ENCODE measurements at places on chromosomes 12 and 14.

GRCh38 chr12:4274396-4275015, 944 bp downstream of the CCND2 start:
- DNase-seq = no peak

DNA sequence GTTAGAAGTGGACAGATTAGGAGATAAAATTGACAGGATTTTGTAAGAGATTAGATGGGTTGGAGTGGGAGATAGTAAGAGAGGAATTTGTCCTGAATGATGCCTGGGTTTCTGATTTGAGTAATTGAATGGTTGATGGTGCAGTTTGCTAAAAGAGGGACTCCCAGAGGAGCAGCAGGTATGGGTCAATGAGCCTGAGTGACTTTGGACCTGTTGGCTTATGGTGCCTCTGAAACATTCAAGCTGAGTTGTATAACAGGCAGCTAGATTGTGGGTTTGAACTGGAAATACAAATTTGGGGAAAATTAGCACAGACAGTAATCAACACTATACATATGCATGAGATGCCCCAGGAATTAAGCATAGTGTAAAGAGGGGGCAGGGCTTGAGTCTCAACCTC, 16.7 kb upstream of the SYNDIG1L start:
- no peak for DNase-seq

DNA sequence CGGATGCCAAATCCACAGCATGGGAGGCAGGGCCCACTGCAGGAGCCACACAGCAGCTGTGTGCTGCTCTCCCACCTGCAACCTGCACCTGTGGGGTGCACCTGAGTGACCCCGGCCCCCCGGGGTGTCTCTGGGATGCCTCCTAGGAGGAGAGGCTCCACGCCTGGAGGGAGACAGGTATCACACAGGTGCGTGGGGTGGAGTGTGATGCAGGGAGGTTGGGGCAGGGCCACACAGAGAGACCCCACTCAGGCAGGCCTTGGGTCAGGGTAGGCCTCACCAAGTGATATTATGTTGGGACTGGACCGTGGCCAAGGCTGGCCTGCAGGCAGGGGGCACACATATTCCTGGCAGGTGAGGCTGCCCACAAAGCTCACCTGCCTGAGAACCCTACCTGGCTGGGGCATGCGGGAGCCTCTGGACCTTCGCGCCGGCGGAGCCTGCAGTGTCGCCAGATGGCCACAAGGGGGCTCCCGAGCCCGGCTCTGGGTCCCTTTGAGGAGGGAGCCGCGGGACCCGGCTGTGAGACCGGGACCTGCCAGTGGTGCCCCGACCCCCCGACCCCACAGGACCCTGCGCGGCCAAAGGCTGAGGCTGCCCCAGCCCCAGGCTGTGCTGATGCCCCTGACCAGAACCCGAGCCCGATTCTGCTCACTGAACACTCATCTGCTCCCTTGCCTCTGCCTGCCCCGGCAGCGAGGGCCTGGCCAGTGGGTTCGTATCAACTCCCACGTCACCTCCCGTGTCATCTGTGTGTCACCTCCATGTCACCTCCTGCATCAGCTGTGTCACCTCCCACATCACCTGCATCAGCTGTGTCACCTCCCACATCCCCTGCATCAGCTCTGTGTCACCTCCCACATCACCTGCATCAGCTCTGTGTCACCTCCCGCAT, 11.4 kb downstream of the TMEM121 start:
- peak; percentile 25 for DNase-seq

DNA sequence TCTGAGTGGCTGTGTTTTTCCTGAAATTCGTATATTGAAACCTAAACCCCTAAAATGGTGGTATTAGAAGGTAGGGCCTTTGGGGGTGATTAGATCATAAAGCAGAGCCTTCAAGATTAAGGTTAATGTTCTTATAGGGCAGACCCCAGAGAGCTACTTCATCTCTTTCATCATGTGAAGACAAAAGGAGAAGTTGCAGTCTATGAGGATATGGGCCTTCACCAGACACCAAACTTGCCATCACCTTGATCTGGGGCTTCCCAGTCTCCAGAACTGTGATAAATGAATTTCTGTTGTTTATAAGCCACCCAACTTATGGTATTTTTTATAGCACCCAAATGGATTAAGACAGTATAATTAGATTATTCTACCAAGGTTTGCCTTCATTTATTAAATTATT, 275.0 kb upstream of the ATP2B1 start:
- no peak for DNase-seq

Data from Caki2 (cell line).